A172 (cell line): ENCODE measurements at places on chromosomes 12 and 14.

DNA sequence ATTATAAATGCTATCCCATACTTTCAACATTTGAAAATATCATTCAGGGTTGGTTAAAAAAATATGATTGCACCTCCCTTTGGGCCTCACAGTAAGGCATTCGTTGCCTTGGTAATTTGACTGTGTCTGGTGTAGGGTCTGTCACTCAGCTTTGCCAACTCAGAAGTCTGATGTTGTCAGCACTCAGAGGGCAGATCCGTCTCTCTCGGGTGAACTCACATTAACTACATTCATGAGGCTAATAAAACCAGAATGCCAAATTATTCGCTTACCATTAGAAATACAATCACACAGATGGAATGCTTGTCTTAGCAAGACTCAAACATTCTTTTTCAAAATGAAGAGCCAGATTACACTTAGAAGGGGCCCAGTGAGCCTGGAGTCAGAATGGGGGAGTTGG, 53.0 kb downstream of the NPAS3 start:
- no peak for DNase-seq

DNA sequence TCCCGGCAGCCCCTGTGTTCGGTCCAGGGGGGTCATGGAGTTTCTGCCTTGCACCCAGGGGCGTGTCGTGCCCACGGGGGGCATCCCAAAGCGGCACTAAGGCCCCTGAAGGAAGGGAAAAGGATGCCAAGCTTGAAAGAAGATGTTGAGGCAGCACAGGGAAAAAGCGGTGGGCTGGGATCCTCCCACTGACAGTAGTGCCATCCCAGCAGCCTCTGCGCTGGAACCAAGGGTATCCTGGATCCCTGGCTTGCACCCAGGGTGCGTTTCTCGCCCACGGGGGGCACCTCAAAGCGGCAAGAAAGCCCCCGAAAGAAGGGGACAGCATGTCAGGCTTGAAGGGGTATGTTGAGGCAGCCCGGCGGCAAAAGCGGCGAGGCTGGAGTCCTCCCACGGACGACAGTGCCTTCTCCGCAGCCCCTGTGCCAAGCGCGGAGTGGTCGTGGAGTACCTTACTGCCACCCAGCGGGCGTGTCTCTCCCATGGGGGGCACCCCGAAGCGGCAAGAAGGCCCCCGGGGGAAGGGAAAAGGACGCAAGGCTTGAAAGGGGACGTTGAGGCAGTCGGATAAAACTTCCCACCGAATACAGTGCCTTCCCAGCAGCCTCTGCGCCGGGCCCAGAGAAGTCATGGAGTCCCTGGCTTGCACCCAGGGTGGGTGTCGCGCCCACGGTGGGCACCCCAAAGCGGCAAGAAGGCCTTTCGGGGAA, 164.4 kb upstream of the ALG10B start:
- DNase-seq: no peak

- DNase-seq: no peak
Observed at GRCh38 chr12:109554761-109555160, 18.5 kb downstream of the MMAB start.

- no peak for DNase-seq
Observed at GRCh38 chr12:95371571-95371970, 102.4 kb upstream of the METAP2 start.

DNA sequence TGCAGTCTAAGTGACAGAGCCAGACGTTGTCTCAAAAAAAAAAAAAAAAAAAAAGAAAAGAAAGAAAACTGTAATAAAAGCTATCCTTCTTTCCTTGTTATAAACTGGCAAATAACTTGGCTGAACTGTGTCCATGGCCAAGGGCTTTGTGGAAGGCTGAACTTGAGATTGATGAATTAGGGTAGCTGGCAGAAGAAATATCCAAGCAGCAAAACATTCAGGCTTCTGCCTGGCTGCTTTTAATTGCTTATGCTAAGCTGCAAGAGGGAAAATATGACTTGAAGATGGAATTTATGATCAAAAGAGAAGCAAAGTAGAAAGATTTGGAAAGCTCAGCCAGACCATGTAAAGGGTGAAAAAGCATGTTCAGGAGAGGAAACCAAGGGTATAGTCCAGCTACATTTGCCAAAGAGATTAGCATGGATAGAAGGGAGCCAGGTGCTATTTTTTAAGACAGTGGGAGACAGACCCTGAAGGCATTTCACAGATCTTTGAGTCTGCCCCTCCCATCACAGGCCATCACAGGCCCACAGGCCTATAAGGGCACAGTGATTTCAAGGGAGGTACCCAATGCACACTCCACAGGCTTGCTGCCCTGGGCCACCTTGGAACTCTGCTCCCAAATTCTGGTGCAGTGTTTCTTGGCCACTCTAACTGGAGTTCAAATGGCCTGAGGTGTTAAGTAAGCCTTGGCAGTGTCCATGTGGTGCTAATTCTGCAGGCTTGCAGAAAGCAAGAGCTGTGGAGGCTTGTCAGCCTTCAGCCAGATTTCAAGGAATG, 226.0 kb downstream of the AEBP2 start:
- no peak for DNase-seq

GRCh38 chr12:23041774-23042173, 416.8 kb downstream of the ETNK1 start:
- DNase-seq: no peak

DNA sequence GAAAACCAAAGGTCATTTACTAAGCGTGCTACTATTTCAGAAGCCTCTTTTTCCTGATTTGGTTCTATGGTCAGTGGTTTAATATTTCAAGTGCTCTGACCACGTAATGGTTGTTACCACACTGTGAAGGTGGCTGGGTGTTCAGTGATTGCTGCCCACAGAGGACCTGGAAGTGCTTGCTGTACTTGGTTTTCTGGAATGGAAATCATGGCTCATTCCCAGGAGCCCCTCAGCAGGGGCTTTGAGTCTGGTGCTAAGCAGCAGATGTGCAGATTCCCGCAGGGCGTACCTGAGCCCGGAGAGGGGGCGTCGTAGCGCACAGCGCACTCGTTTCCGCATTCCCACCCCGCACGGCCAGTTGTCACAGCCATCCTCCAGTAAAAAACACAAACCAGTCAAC, 50.5 kb downstream of the TRAF3 start:
- DNase-seq: no peak

GRCh38 chr12:121154793-121155375, 22.2 kb downstream of the P2RX7 start:
- DNase-seq: no peak

- peak; percentile 1 for DNase-seq
Observed at GRCh38 chr12:87020071-87020470, 763.9 kb upstream of the MGAT4C start.

DNA sequence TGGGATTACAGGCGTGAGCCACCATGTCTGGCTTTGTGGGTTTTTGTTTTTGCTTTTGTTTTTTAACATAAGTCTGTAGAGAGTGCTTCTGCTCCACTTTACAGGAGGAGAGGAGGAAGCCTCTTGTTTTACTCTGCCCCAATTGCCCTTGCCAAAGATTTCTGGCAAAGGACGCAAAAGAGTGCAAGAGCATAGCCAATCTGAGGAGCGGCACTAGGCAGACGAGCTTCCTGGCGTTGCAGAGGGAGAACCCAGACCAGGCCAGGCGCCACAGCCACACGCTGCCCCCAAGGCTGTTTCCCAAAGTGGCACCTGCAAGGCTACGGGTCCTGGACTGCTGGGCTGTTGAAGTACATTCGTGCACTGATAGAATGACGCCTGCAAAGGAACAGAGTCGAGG, 96.2 kb downstream of the BBS10 start:
- DNase-seq: no peak

GRCh38 chr12:11824736-11825135, 175.3 kb downstream of the ETV6 start:
- DNase-seq: no peak

GRCh38 chr12:57800965-57801364, 17.6 kb downstream of the AVIL start:
- DNase-seq: no peak

DNA sequence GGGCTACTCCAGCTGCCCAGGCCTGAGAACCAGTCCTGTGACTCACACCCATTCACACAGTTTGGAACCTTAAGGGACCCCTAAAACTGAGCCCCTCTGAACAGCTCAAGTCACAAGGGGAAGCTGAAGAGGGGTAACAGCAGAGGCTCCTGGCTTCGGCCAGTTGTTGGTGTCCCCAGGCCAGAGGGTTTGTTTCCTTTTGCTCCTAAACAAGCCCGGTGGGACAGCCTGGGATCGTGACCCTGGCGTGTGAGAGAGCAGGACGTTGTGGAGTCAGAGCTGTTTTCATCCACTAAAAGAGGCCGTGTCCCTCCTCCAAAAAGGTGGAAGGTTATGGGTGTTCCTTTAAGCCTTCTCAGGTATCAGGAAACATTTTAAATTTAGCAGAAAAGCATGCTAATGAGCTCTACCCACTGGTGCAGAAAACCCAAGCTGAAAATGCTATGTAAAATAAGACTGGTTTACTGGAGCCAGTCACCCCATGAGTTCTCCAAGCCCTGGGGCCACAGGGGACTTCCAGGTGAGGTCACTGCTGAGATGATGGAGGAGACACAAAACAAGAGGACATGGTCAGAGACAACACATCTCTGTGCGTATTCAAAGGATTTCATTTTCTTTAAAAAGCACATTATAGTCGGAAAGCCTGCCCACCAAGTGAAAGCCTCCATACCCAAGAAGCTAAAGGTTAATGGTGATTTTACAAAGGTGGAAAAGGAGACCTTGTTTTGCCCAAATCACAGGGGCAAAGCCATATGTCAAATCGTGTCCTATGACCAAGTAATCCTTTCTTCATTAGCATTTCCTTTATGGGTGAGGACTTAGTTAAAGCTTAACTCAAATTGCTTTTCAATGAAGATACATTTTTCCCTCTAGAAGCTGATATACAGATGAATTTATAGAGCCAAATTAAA, 14.1 kb downstream of the PRKAB1 start:
- no peak for DNase-seq

GRCh38 chr14:106691601-106692291, 1165.4 kb downstream of the TMEM121 start:
- DNase-seq: no peak

DNA sequence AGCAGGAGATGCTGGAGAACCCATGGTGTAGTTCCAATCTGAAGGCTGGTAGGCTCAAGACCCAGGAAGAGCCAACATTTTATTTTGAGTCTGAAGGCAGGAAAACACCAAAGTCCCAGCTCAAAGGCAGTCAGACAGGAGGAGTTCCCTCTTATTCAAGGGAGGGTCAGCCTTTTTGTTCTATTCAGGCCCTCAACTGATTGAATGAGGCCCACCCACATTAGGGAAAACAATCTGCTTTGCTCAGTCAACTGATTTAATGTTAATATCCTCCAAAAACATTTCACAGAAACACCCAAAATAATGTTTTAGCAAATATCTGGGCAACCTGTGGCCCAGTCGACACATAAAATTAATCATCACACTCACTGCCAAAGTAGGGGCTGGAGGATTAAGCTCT, 130.8 kb downstream of the LMNTD1 start:
- DNase-seq: no peak

DNA sequence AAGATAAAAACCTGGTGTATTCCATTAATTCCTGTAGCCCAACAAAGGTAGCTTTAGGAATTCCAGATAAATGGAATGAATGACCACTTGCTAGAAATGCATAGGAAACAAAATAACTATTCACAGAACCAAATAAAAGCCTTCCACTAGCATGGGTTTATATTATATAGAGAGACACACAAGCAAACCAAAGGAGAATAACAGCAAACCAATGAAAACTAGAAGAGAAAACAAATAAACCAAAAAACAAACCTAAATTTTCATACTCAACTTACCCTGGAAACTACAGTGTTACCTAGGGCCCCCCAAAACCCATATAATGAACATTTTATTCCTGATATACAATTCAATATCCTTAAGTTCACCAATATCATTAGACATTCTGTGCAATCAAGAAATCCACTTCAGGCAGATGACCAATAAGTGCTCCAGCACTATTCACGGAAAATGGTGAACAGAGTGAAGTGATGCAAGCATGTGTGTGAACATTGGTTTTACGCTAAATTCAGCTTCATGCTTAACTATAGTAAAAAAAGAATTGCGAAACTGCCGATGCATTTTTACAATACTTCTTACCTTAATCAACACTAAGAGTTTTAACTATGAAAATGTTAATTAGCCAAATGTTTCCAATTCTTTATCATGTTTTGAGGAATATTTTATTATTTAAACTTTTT, 1108.4 kb upstream of the TMEM132C start:
- no peak for DNase-seq

GRCh38 chr12:81257947-81258551, 180.2 kb downstream of the ACSS3 start:
- peak; percentile 51 for DNase-seq

GRCh38 chr14:100388103-100389054, 65.2 kb downstream of the SLC25A47 start:
- DNase-seq: no peak

DNA sequence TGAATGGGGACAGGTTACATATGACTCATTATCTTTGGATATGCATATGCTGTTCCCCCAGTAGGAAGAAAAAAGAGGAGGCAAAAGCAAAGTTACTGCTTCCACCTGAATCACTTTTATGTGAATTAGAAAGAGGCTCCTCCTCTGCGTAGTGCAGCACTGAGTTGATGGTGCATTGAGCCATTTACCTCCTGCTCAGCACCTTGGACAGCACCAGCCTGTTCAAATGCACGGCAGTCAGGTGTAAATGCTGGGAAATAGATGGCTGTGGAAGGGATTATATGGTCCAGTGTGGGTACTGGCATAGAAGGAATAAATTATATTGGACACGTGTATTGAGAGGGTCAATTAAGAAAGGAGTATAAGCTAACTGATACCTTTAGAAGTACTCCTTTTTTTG, 541.9 kb upstream of the SEL1L start:
- peak; percentile 8 for DNase-seq

DNA sequence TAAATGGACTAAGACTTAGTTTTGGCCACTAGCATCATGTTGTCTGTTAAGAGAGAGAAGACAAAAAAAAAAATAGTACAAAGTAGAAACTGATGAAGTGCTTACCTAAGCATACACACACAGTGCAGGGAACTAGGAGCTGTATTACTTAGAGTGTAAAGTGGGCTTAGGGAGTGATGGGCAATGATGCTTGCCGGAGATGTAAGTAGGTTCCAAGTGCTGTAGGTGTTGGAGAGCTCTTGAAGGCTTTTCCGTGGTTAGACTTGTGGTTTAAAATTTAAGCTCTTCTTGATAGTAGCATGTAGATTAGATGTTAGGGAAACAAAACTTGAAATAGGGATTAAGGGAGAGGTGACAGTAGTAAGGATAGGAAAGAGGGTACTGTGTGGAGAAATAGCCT, 34.7 kb downstream of the MIA2 start:
- peak; percentile 2 for DNase-seq

DNA sequence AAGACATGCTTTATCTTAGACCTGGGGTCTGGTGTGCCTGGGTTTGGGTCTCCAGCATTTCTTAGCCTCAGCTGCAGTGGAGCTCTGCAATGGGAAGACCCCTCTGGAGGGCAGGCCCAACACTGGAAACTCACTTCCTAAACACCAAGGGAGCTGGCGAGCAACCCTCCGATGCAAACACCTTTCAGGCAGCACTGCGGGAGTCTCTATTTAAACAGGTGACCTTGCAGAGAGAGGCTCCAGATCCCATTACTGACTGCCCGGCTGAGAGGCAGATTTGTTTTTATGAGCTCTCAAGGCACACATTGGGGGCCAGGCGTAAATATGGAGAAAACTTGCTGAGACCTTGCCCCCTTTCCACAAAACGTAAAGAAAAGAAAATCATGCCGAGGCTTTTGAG, 195.5 kb downstream of the PAX9 start:
- no peak for DNase-seq

- no peak for DNase-seq
Observed at GRCh38 chr12:93180566-93180965, 197.2 kb upstream of the NUDT4 start.
